ENCODE measurements at places on chromosomes 16 and 17. TPM values are rescaled to one million over a fixed set of nuclear protein-coding genes. Genes with fewer than 3 reads are reported as not detected.

Gene CD300LG
- 7.1 TPM for total RNA-seq

- no peak for DNase-seq
These were observed 23.1 kb upstream of the TMEM94 start for GRCh38 chr17:75433218-75433783.

DNA sequence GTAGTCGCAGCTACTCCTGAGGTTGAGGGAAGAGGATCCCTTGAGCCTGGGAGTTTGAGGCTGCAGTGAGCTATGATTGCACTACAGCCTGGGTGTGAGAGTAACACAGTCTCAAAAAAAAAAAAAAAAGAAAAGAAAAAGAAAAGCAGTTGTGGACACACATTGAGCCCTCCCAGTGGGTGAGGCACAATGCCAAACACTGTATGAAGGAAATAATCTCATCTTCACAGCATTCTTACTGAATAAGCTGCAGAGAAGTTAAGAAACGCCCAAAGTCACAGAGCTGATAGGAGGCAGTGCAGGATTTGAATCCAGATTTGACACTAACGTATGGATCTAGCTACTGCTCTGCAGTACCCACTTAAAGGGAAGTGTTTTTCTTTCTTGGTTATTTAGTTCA lies 5.9 kb upstream of the LYZL6 start:
- no peak for DNase-seq

GRCh38 chr16:23452221-23452571 lies 793 bp downstream of the COG7 start:
- DNase-seq = no peak

DNA sequence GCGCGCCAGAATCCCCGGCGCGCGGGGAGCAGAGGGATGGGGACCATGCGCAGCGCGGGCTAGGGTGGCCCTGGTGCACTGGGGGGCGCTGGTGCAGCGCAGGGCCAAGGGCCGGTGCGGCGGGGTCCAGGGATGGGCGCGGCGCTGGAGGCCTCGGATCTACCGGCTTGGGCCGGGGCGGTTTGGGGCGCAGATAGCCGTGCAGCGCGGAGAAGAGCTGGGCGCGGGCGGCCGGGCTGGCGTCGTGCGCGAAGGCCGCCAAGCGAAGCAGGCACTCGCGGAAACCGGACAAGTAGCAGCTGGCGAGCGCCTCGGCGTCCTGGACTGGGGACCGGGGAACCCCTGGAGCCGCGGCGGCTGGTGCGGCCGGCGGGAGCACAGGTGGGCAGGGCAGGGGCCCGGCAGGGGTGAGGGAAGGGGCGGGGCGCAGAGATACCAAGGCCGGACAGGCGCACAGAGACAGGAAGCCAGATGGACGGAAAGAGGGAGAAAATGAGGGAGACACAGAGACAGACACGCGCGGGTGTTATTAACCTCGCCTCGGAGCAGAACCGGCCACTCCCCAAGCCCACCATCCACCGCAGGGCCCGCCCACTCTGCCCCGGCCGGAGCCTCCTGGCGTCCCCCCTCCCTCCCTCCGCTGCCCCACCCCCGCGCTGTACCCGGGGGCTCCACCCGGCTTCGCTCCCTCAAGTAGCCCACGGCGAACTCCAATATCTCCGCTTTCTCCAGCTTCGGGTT lies 2.1 kb downstream of the HES7 start:
- DNase-seq = no peak

DNA sequence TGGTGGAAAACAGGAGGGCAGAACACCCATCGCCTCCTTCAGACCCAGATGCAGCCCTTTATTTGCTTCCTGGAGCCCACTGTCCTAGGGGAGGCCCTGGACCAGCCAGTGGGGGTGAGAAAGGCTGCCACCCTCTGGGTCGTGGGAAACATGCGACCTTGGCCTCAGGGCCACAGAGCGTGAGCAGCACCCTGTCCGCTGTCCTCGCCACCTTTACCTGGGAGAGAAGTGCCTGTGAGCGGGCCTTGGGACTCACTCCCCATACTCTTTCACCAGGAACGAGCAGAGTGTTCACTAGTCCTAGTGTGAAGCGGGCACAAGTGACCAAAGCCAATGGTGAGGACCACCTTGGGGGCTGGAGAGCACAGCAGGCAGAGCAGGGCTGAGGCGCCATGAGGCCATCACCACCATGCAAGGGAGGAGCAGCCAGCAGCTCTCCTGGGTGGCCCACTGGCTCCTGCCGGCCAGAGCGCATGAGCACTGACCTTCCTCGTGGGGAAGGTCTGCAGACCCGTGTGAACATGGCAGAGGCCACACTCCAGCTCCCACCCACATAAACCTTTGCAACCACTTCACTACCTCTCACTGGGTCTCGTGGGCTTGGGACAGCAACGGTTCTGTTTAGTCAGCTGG lies 8.5 kb downstream of the SMCR8 start:
- DNase-seq = no peak

- no peak for DNase-seq
These were observed 770 bp upstream of the PCYT2 start for GRCh38 chr17:81911969-81912368.

DNA sequence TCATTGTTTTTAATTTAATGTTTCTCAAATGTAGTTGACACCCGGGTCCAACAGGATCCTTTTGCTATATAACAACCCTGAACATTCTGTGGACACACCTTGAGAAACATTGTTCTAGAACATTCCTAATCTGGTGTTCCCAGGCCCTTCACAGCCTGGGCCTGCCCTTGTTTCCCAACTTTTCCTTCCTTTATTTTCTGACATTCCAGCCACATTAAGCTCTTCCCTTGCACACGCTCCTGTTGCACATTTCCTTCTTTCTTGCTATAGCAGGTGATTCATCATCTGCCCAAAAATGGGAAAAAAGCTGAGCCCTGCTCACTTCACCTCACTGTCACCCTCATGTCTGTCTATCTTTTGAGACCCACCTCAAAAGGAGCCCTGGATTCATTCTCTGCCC lies 67.9 kb upstream of the MARCHF10 start:
- DNase-seq = no peak

DNA sequence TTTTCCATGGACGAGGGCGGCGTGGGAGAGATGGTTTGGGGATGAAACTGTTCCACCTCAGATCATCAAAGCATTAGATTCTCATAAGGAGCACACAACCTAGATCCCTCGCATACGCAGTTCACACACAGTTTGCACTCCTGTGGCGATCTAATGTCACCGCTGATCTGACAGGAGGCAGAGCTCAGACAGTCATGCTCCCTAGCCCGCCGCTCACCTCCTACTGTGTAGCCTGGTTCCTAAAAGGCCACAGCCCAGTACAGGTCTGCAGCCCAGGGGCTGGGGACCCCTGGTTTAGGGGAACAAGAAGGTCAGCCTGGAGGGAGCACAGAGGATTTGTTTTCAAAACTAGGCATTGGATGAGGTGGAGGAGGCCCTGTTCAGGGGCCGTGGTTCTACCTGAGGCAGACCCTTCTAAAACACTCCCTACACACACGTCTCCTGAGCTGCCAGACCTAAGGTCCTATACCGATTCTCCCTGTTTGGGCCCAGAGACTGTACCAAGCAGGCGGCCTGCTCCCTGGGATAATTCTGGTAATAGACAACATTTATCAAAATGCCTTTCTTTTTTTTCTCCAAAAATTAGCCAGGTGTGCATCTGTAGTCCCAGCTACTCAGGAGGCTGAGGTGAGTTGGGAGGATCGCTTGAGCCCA lies 38.6 kb downstream of the AXIN2 start:
- no peak for DNase-seq

DNA sequence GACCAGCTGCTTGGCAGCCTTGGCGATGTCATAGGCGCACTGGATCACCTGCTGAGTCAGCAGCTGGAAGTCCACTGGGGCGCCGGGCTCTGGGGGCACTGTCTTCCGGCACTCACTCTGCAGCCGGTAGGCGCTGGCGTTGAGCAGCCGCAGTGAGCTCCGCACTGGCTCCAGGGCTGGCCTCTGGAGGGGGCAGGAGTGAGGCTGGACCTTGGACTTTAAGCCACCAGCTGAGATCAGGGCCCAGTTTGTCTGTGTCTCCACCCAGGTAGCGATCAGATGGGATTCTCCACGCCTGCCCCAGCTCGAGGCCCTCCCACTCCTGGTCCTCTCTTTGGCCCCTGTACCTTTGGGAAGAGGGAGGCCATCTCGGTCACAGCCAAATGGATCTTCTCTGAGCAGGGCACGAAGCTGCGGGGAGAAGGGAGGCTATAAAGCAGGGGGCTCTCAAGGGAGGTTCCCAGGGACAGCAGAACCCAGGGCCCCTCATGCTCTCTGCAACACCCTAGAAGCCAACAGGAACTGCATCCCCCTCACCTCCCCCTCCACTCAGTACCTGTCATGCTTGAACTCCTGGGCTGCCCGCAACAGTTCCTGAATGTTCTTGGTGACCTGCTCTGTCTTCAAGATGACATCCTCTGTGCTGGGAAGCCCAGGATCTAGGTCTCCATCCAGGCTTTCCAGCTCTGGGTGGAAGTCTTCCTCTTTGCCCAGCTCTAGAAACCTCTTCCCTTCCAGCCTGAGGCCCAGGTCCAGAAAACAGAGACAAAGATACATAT lies 6.4 kb downstream of the TP53I13 start:
- no peak for DNase-seq

Gene LRRC75A
- total RNA-seq = 2.9 TPM

Gene EVPLL
- 2.3 TPM for total RNA-seq

Gene CCL4L2
- 37.6 TPM for total RNA-seq

DNA sequence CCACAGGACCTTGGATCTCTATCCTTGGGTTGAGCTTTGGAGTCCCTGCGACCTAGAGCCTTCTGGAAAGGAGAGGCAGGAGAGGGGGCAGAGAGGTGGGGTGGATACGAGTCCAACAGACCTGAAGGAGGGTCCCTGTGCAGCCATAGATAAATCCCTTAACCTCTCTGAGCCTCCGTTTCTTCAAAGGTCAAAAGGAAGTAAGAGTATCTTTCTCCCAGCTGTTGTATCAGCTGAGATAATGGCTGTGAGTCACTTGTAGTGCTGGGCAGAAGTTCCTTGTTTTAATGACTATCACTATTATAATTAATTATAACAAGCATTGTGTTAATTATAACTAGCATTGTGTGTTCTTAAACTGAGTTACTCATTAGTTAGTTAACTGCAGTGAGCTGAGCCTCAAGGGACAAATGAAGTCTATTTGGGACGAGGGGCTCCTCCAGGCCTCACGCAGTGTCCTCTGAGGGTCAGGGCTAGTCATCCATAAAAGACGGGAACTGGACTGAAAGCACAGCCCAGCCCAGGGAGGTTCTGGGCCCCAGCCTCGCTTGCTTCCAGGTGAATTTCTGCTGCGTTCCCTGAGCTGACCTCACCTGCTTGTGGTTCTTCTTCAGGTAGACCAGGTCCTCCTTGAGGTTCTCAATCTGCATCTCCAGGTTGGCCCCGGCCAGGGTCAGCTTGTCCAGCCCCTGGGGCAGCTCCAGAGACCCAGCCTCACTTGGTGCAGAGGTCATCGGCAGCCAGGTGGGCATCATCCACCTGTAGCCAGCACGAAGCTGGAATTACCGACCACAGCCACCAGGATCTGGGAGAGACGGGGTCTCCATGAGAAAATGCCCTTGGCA lies 5.7 kb upstream of the KRT17 start:
- no peak for DNase-seq

Gene CSF3
- total RNA-seq = 1.7 TPM

Gene C17orf107
- total RNA-seq = 2.0 TPM

Gene SAT2
- total RNA-seq = 77.3 TPM

- no peak for DNase-seq
These were observed 5.0 kb upstream of the HOXB9 start for GRCh38 chr17:48630925-48631692.

GRCh38 chr17:82583720-82584234 lies 64.2 kb downstream of the FOXK2 start:
- no peak for DNase-seq

Gene IL21R
- 3.9 TPM for total RNA-seq

Gene RAMP2
- total RNA-seq = 95.4 TPM

DNA sequence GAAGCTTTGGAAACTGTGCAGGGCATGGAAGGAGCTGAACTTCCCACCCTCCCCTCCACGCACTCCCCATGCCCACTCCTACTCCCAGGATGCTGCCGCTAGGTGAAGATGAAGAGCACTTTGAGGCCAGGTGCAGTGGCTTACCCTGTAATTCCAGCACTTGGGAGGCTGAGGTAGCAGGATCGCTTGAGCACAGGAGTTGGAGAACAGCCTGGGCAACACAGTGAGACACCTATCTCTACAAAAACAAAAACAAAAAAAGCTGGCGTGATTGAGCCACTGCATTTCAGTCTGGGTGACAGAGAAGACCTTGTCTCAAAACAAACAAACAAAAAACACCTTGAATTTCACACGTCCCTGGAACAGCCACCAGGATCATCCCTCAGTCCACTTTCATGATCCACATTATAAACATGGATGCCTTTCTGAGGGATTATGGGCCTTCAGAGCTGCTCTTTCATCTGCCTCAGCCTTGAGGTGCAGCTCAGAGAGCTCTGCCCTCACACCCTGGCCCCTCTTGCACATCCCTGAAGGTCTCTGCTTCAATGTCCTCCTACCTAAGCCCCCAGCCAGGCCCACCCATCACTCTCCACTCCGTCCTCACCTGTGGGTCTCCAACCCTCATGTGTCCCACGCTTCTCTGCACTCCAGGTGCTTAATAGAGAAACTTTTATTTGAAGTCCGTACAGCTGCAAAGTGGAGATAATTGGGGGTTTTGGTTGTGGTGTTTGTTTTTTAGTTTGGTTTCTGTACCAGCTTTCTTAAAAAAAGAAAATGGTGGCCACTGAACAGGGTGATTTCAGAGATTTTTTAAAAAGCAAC lies 25.8 kb downstream of the PHB1 start:
- no peak for DNase-seq

DNA sequence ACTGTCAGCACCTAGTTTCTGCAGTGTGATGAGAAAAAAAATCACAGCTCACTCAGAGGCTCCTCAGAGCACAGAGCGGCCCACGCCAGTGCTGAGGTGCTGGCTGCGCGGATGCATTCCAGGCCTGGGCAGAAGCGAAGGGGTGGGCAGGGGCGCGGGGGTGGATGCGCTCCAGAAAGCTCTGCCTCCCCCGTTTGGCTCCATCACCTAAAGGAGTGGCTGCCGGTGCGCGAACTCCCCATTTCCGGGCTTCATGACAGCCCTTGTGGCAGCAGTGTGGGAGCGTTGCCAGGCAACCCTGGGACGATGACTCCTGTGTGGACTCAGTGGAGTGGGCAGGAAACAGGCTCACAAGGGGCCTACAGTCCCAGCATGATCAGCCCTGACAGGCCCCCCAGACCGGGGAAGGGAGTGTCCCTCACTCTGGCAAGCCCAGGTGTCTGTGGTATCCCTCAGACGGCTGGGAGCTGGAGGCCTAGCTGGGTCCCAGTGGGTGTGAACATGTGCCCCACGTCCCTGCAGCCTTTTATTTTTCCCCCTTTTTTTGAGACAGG lies 32.8 kb upstream of the NUDT16L1 start:
- DNase-seq = peak; percentile 82

- no peak for DNase-seq
These were observed 278.3 kb upstream of the CCL2 start for GRCh38 chr17:33976831-33977230.

All from left lung (tissue), 14 donors.